ENCODE measurements at places on chromosomes 16 and 17.

DNA sequence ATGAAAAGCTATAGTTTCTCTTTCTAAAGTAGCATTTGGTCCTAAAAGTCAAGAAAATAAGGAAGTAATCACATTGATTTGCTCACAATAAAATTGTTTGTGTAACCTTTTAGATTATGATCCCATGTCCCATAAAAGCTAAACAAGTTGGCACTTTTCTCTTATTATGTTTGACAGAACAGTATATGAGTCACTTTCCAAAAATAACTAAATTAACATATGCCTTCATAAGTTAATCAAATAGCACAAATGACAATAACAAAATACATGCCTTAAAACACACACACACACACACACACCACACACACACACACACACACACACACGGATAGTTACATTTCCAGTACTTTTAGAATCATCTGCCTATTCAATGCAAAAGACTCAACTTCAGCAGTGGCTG is 2.8 kb downstream of the MED13 start:
- DNase-seq: no peak

- DNase-seq: no peak
These were observed 26.2 kb downstream of the WSCD1 start for GRCh38 chr17:6096201-6097004.

GRCh38 chr16:11742093-11742535 is 543 bp downstream of the TXNDC11 start:
- no peak for DNase-seq

GRCh38 chr16:19118938-19119431 is 5.2 kb downstream of the ITPRIPL2 start:
- DNase-seq: peak; percentile 48

DNA sequence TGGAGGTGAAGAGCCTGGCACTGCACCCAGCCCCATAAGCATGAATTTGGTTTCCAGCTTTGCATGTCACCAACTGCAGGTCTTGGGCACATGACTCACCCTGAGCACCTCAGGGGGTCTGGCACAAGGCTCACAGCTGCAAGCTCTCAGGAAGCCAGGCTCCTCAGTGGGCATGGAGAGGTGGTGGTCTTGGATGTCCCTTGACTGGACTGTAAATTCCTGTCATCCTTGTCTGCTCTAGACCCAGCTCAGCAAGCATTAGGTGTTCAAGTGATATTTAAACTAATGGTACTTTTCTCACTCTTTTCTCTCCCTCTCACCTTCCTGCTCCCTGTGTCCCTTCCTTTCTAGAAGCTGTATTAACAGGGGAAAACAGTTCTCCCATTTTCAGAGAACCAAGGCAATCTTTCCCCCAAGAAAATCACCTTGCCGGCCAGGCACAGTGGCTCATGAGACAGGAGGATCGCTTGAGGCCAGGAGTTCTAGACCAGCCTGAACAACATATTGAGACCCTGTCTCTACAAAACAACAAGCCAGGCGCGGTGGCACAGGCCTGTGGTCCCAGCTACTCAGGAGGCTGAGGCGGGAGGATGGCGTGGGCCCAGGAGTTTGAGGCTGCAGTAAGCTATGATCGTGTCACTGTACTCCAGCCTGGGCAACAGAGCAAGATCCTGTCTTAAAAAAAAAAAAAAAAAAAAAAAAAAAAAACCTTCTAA is 5.1 kb upstream of the KIFC3 start:
- no peak for DNase-seq

- DNase-seq: peak; percentile 50
These were observed 201.4 kb upstream of the CHMP6 start for GRCh38 chr17:80790021-80790765.

DNA sequence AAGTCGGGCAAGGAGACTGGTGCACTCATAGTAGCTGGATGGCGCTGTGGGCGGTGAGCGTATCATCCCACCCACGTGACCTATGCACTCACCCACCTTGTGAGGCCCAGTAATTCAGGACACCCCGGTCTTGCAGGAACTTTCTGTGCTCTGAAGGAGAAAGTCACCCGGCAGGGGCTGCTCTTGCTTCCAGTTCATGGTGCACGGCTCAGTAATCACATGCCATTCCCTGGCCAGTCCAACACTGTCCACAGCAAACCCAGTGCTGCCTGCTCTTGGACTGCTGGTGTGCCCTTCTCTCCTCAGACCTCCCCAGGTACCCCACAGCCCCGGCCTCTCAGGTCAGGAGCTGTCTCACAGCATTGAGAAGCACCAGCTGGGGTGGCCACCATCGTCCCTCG is 16.4 kb upstream of the RHBDF2 start:
- DNase-seq: no peak

- DNase-seq: no peak
These were observed 16.6 kb downstream of the TXNDC11 start for GRCh38 chr16:11726008-11726407.

DNA sequence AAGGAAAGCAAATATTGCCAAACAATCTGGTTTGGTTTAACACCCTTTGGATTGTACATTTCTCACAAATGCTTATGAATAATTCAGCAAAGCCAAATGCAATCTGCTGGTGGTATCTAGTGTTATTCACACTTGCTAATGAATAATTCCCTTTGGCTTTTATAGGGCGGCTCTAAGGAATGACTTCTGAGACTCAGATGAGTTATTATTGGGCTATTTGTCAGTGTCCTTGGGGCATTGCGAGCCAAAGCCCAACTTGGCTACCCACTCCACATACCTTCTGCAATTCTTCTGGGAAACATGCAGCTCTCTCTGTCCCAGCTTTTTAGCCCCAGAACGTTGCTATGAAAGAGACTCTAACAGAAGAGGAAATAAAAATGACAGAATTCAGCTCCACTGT is 41.1 kb downstream of the FTO start:
- DNase-seq: no peak

Data from CD4-positive, alpha-beta T cell treated with Interleukin-4 for 4 hours (primary cell).